ENCODE measurements at places on chromosomes 1 and 21.

- no peak for DNase-seq
Observed at GRCh38 chr1:18805150-18805879, 54.1 kb downstream of the TAS1R2 start.

DNA sequence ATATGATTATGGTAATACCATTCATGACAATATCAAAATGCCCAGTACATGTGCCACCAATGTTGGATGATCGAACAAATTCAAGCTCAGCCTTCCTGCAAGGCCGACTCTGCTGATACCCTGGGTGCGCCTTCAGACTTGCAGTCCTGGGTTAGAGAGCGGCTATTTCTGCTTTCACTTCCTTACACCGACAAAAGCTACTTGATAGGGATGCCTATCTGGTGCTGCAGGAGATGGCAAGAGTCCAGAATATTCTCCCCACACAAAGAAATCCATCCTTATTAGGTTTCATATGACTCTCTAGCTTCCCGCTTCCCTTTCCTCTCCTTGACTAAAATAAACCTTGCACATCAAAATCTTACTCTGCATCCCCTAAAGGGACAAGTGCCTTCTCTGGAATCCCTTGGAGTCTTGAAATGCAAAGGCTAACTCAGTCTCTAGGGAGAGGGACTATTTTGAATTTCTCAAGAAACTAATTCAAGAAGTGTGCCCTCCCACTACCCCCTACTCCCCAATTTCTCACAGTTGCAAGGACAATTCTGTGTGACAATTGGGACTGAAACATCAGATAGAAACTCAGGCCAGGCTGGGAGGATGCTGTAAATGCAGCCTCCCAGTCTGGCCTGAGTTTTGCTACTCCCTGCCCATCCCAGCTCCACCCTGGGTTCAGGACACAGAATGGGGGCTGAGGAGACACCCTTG, 103.1 kb upstream of the USP24 start:
- DNase-seq, result no peak

DNA sequence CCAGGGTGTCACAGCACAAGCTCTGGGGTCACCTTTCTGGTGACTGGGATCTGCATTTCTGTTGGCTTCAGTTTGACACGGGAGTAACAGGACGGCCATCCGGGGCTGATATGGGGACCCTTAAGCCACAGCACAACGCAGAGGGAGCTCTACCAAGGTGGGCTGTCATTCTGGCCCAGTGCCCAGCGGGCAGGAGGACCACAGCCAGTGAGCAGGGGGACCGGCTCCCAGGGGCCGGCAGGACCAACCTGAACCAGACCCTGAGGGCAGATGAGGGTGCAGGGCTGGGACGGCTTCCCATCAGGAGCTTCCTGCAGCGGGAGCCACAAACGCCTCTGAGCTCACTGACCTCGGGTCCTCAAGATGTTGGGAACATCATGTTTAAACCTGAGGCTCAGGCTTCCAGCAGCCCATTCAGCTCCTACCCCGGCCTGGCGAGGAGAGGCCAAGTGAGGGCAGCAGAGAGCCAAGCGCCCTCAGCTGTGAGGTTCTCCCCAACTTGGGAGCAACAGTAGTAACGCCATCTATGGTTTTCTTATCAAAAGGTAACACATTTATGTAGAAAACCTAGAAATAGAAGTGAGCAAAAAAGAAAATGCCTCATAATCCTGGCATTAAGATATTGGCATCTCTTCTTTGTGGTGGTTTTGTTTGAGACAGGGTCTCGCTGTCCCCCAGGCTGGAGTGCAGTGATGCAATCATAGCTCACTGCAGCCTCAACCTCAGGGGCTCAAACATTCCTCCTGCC, 26.8 kb downstream of the TMEM201 start:
- DNase-seq, result no peak

GRCh38 chr1:213649373-213649772, 338.4 kb upstream of the PROX1 start:
- no peak for DNase-seq

- no peak for DNase-seq
Observed at GRCh38 chr21:28758042-28758882, 234.4 kb downstream of the LTN1 start.

DNA sequence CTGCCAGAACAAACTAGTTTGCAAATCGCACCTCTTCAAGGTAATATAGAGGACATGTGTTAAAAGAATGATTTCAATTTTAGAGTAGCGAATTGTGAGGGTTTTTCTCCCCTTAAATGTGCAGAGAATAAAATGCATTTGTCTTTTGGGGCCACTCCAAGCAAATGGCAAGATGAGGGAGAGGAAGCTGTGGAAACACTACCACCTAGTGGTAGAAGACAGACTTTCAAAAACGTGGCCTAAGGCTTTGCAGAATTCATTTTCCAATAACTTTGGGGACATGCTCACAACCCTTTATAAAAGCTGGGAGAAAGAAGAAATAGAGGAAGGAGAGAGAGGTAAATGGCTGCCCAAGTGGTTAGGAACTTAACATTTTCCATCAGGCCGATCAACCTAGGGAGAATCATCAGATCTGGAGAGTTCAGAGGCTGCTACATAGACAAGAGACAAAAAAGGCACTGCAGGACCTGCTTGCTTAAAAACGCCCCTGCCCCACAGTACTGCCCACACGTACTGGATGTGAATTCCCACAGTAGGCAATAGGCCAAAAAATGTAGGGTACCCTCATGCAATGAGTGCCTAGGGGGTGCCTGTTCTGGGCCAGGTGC, 15.7 kb upstream of the RCAN1 start:
- DNase-seq, result no peak

- no peak for DNase-seq
Observed at GRCh38 chr1:178646821-178647220, 78.2 kb upstream of the RALGPS2 start.

- DNase-seq, result no peak
Observed at GRCh38 chr1:16913181-16913832, 8.4 kb upstream of the CROCC start.

DNA sequence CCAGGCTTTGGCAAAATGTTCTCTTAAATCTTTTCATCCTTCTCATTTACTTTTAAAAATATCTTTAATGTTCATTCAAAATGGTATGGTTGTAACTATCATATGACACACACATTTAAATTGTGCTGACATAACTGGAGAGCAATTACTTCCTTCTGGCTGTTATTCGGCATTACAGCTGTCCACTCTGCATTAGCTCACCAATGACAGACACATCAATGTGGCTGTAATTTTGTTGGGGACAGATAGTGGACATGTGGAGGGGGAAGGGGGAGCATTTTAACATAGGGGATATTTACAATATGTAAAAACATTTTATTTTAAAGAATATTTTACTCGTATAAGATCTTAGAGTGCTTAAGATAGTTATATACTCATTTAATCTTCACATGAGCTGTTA, 319.8 kb downstream of the HMCN1 start:
- DNase-seq, result no peak

DNA sequence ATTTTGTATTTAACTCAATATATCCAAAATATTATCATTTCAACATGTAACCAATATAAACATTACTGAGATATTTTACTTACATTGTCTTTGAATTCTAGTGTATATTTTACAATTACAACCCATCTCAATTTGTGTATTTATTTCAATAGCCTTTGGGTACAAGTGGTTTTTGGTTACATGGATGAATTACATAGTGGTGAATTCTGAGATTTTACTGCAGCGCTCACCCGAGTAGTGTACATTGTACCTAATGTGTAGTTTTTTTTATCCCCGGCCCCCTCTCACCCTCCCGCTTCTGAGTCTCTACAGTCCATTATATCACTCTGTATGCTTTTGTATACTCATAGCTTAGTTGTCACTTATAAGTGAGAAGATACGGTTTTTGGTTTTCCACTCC, 117.0 kb upstream of the GALNT2 start:
- no peak for DNase-seq

- DNase-seq, result no peak
Observed at GRCh38 chr1:210631399-210631798, 302.7 kb downstream of the HHAT start.

DNA sequence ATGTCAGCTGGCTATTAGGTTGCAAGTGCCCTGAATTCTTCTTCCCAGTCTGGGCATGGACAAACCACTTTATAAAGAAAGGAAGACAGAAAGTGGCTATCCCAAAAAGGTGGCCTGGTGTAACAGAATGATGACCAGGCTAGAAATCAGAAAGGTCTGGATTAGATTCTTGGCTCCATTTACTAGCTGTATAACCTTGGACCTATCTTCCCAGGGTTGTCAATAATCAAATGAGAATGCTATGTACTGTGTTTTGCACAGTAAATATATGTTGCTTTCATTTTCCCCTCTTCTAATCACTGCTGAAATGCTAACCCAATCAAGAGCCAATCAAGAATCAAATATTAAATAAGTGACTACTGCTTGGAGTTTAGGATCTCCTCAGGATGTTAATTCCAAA, 20.4 kb downstream of the RNF19B start:
- DNase-seq, result no peak

DNA sequence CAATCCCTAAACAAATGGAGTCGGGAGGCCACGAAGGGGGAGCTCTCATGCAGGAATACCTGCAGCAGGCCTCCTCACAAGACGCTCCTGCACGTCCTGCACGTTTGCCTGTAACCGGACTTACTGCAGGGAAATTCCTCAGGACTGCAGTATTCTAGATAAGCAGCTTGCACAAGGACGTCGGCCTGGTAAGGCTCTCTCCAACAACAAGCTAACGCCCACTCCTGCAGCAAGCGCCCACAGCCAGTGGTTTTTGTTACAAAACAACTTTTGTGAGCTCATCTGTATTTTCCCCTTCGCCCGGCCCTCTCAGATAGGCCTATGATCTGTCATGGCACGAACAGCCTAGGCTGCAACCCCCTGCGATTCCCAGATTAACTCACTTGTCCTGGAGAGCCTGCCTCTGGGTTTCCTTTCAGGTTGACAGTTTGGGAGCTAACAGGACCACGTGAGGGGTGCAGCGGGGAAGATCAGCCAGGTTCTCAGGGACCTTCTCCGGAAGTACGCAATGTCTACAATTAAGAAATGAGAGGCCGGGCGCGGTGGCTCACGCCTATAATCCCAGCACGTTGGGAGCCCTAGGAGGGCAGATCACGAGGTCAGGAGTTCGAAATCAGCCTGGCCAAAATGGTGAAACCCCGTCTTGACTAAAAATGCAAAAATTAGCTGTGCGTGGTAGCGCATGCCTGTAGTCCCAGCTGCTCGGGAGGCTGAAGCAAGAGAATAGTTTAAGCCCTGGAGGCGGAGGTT, 921 bp upstream of the MIB2 start:
- DNase-seq, result peak; percentile 60

GRCh38 chr1:68229650-68230483, 2.5 kb downstream of the WLS start:
- DNase-seq, result no peak

DNA sequence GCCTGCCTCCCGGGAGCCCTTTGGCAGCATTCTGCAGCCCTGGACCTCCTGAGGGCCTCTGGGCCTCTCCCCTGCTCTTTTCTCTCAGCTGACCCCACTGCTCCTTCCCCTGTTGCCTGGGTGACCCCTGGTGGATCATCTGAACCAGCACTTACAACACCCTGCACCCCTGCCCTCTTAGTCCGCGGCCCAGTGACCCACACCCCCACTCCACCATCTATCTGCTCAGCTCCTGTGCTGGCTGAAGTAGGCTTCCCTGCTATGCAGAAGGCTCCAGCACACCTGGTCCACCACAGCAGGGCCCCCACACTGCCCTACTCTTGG, 74.0 kb downstream of the DMRTA2 start:
- DNase-seq, result no peak

DNA sequence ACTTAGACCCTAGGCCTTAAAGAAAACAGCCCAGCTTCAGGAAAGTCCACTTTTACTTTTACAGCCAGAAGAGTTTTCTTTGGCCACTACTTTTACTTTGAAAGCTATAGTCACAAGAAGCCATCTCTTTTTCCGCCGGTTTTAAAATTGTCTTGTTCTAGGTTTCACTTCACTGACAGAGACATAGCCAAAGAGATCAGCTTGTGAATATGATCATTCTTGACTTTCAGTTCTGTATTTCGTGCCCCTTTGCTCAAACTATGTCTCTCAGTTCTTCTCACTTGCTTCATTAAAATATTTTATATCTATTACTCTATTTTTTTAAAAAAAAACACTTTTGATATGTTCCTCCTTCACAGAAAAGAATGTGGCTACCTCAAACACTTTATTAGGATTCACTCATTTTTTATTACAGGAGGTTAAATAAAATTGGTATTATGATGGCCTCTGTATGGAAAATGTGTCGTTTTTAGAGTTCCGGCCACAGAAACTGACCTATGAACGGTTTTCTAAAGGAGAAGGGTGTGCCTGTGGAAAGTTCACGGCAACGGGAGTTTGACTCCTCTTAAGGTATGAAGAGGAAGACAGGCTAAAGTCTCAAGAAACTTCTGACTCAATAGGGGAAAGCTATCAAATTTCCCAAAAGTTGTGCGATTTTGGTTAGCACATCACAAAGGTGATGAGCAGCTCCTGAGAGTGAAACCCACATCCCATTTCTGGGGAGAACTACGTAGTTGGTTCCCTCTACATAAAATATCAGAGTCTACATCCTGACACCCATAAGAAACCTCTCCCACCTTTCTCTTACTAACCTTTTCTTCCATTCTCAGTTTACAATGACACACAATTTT, 1.2 kb downstream of the MCOLN2 start:
- DNase-seq, result no peak

DNA sequence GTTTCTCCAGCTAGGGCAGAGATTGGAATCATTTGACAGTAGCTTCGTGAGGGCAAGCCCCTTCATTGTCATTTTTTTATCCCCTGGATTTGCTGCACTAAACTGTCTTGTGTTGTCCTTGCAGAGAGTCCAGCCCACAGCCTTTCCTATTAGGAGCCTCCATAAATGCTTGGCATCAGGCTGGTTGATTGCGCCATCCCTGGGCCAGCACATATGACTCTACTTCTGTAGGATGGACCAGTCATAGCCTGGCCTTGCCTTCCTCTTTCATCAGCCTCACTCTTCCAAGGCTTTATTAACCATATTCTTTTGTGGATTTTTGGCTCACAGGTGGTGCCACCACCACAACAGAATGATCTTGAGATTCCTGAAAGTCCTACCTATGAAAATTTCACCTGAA, 31.4 kb downstream of the LY9 start:
- DNase-seq, result no peak

- DNase-seq, result no peak
Observed at GRCh38 chr1:30764939-30765555, 7.5 kb upstream of the LAPTM5 start.

- no peak for DNase-seq
Observed at GRCh38 chr1:246681900-246682895, 42.0 kb upstream of the SCCPDH start.

DNA sequence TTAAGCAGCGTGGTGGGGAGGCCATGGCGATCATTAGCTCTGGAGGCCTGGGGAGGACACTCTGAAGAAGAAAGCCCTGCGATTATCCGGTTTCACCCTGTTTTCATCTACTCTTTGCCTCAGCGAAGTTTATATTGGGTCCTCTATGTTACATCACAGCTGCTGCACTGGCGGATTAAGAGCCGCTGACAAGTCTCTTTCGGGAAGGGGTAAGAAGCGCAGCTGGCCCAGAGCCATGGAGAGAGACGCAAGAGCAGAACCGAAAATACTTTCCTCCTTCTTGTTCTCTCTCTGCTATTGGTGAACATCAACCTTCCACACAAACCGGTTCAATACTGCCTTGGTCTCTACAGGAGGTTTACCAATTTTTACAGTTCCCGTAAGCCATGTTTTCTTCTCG, 291.5 kb downstream of the FAM72C start:
- DNase-seq, result no peak
